ENCODE measurements at places on chromosomes 4 and X. TPM values are rescaled to one million over a fixed set of nuclear protein-coding genes. Genes with fewer than 3 reads are reported as not detected.

The TMEM150C gene
- 6.5 TPM for total RNA-seq

The ERAS gene
- not detected for total RNA-seq

The ITIH6 gene
- not detected for total RNA-seq

The NDST3 gene
- total RNA-seq: not detected

The SHOX gene
- total RNA-seq: not detected

The SPANXD gene
- total RNA-seq: not detected

The ZAR1 gene
- total RNA-seq: not detected

The MAML3 gene
- 8.3 TPM for total RNA-seq

The ASMT gene
- total RNA-seq: 1.3 TPM

The SLITRK4 gene
- 3.3 TPM for total RNA-seq

The LINC00632 gene
- total RNA-seq: 1,175 TPM

The CCSER1 gene
- 9.3 TPM for total RNA-seq

The ANXA10 gene
- total RNA-seq: not detected

The DTHD1 gene
- total RNA-seq: 0.58 TPM

The PRSS12 gene
- total RNA-seq: 0.18 TPM

The CXCL3 gene
- 3.2 TPM for total RNA-seq

The SLC9A7 gene
- total RNA-seq: 3.0 TPM

The MAGEE2 gene
- not detected for total RNA-seq

The TMEM271 gene
- total RNA-seq: not detected

The ARMCX2 gene
- total RNA-seq: 65.4 TPM

Data from aorta (tissue), 5 donors.